COR-L47 (cell line): ENCODE measurements at places on chromosomes 3 and 15.

- peak; percentile 61 for DNase-seq
Observed at GRCh38 chr15:26438316-26438715, 334.6 kb downstream of the GABRB3 start.

- DNase-seq = no peak
Observed at GRCh38 chr3:181725830-181726229, 14.1 kb downstream of the SOX2 start.

- DNase-seq = peak; percentile 70
Observed at GRCh38 chr3:57227204-57227929, at the start of gene APPL1. APPL1 (plus strand) TSS chr3:57227729; CDS start chr3:57227884, 155 bp downstream.

DNA sequence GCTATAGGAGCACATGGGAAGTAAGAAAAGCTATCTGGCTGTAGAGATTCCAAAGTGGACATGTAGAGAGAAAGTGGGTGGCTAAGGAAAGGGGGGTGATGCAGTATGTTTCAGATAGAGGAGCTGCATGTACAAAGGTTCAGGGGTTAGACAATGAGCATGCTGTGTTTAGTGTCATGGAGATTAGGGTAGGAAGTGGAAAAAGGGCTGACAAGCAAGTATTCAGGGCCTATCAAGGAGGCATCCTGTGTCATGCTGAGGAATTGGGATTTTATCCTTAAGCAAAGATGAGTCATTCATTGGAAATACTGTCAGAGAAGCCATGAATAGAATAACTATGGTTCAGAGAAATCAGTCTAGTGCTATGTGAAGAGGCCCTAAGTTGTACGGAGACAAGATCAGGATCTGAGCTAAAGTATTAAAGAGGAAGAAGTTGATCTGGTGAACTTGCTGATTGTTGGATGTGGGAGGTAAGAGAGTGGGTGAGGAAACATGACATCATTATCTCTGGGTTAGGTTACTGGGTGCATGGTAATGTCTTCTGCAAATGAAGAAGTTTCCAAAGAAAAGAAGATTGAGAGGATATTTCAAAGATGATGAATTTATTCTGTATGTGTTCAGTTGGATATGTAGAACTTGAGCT, 176.7 kb upstream of the GOLIM4 start:
- no peak for DNase-seq

DNA sequence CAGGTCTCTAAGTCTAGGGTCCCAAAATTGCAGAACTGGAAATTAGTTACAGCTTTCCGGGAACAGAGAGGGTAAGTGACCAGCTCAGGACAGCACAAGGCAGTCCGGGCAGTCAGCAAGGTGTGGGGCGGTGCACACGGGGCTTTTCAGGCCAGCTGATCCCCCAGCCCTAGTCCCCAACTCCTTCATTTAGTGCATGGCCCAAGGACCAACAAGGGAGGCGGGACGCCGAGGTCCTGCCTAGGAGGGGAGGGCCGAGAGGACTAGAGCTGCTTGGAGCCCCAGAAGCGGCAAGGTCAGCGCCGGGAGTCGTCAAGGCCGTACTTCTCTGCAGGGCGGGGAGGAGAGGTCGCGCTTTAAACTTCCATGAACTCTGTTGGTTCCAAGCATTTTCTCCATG, 2.0 kb upstream of the PDE8A start:
- no peak for DNase-seq

DNA sequence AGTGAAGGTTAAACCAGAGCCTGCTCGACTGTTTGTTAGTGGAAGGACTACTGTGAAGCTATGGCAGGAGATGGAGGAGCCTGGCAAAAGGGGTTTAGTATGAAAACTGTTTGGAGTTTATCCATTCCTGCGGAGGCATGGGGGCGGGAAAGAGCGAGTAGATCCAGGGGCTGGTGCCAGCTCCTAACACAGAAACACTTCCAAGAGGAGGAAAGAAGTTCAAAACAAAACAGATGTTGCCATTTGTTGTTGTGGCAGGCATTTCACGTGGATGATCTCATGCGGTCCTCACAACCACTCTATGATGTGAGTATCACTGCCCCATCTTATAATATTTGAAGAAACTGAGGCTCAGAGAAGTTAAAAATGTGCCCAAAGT, 30.7 kb upstream of the KY start:
- no peak for DNase-seq

- no peak for DNase-seq
Observed at GRCh38 chr3:179958143-179958542, 78.6 kb downstream of the PEX5L start.

GRCh38 chr3:112593258-112593657, 31.4 kb downstream of the SLC35A5 start:
- DNase-seq = no peak

GRCh38 chr3:141212555-141212954, 19.1 kb upstream of the PXYLP1 start:
- DNase-seq = no peak

GRCh38 chr3:69888040-69888942, 111.2 kb upstream of the SAMMSON start:
- no peak for DNase-seq

DNA sequence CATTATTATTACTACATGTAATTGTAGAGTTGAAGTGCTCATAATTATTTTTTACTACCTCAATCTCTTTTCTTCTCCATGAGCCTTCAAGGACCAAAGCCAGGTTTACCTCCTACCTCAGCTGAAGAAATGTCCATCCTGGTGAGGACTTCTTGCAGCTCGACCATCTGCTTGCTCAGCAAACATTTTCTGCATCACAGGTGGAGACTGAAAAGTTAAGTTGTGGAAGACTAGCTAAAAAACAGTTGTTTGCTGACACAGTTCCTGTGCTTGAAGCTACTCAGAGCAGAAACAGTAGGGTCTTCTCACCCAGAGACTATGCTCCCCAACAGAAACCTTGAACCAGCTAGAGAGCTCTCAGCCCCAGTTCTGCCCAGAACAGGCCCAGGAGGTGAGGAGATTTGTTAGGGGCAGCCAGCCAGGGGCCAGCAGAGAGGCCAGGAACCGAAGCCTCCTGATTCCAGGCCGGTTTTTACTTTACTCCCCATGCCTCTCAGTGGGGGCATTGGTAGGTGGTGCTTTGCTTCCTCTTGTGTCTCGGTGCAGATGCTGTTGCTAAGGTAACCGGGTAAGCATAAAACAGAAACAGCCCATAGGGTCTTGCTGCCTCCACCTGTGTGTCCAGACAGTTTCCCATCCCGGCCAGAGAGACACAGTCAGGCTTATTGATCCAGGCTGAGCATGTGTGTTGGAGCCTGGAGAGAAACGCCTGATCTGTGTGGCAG, 54.9 kb downstream of the CCNL1 start:
- DNase-seq = peak; percentile 95

DNA sequence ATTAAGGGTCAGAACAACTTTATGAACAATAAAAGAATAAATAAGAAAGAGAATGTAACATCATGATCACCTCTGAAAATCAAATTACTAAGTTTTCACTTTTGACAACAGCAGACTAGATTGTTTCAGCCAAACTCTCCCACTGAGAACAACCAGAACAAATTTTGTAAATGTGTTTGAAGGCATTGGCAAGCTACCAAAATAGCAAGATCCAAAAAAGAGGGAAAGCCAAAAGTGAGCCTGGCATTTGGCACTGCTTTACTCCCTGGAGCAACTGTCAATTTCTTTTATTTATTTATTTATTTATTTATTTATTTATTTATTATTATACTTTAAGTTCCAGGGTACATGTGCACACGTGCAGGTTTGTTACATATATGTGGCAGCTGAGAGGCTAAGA, 67.2 kb downstream of the CFAP44 start:
- DNase-seq = no peak

DNA sequence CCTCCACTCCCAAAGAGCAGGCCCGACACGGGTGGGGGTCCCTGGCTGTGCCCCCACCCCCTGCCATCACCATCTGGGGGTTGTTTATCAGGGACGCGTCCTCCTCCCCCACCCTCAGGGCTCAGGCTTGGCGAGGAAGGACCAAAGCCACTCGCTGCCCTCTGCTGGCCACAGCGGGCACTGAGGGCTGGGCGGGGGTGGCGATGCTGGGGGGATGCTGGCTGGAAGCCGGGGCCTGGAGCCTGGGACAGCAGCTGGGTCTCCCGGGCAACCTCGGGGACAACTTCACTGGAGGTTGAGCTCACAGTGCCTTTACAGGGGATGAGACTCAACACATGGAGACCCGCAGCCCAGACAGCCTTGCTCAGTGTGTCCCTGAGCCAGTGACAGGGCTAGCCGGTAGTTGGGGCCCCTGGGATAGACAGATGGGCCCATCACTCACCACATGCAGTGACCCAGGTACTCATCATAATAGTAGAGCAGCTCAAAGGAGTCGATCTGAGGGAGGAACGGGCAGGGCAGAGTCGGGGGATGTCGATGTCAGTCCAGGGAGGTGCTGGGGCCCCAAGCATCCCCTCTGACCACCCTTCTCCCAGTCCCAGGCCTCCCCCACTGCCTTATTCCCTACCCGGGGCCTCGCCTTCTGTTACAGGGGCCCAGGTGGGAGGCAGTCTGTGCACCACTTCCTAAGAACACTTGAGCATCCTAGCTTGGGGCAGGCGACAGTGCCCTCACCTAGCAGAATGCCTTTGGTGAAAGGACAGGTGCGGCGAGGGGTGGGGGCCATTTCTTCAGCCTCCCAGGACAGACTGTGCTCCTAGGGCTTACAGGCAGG, 5.9 kb upstream of the CALML4 start:
- peak; percentile 40 for DNase-seq

DNA sequence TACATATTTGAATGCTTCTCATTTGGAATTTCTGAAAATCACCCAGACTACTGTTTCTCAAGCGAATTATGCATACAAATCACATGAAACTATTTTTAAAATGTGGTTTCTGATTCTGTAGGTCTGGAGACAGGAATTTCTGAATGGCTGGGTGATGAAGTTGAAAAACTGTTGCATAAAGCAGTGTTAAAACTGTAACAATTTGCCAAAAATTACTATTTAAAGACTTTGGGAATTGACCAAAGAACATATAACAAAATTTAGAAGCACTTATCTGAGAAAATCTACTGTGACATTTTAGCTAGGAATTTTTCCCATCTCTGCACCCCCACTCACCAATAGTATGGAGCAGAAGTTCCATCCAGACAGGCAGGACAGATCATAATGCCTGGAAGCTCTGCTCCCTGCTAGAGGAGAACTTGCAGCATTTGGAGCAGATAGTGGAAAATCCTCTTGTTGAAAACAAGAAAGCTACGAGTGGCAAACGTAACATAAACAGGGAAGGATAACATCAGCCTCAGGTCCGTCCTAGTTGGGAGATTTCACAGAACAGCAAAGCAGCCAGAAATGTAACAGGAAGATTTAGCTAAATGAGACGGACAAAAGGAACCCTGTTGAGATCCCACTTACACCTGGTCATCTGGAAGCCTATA, 132.3 kb upstream of the MCTP2 start:
- no peak for DNase-seq

DNA sequence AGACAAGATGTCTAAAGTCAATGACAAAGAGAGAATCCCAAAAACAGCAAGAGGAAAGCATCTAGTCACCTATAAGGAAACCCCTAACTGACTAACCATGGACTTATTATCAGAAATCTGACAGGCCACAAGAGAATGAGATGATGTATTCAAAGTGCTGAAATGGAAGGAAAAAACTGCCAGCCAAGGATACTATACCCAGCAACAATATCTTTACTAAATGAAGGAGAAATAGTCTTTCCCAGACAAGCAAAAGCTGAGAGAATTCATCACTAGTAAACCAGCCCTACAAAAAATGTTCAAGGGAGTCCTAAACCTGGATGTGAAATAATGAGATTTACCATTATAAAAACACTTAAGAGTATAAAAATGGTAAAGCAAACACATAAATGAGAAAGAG, 128.0 kb downstream of the SATB1 start:
- no peak for DNase-seq

DNA sequence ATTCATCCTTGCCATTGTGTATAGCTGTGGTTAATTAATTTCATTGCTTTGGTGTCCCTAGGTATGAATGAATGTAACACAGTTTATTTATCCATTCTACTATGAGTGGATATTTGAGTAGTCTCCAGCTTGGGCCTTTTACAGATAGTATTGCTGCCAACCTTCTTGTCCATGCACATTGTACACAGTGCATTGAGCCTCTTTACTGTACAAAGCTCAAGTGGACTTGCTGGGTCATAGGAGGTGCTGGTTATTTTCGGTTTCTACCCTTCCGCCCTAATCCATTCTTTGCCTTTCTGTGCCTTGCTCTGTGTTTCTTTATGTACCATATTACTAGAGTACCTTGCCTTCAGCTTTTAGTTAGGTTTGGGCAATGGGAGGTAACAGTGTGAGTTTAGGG, 60.7 kb downstream of the DUT start:
- DNase-seq = no peak

GRCh38 chr3:189466004-189466403, 165.2 kb upstream of the TP63 start:
- no peak for DNase-seq
